ENCODE measurements at places on chromosomes 2 and 18.

GRCh38 chr2:100274076-100274475, 48.2 kb downstream of the LONRF2 start:
- no peak for DNase-seq

- DNase-seq, result peak; percentile 45
Measured at GRCh38 chr2:62340994-62341484, 145.1 kb downstream of the B3GNT2 start.

DNA sequence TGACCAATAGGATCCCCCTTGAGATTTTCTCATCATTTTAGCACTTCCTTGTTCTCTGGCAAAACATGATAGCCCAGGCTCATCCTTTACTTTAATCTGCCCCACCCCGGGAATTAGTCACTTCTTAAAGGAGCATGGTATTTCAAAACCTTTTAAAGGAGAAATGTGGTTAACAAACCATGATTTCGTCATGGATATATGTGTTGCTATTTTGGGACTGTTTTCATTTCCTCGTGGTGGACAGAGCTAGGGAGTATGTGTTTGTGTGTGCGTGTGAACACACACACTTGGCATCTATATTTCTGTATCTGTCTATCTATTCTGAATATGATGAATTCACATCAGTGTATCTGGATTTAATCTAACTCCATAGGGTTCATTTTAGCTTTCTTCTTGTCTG, 128.1 kb downstream of the BIRC6 start:
- DNase-seq, result peak; percentile 98

- DNase-seq, result no peak
Measured at GRCh38 chr18:55268151-55268601, 308.9 kb upstream of the CCDC68 start.

GRCh38 chr2:7952046-7952745, 729.7 kb upstream of the ID2 start:
- DNase-seq, result no peak

DNA sequence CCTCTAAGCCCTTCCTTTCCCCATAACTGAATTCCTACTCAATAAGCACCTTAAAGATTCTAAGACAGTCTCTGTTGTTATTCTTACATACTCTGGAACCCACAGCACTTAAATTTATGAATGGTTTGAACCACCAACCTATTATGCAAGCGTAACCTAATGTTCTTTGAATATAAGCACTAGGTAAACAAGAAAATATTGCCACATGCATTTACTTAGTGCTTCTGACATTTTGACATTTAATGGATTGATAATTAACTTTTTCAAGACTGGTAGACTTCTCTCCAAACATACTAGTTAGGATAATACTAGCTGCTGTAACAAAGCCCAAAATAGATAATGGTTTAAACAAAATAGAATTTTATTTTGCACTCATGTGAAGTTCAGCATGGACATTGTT, 164.8 kb downstream of the ARHGAP15 start:
- DNase-seq, result no peak

DNA sequence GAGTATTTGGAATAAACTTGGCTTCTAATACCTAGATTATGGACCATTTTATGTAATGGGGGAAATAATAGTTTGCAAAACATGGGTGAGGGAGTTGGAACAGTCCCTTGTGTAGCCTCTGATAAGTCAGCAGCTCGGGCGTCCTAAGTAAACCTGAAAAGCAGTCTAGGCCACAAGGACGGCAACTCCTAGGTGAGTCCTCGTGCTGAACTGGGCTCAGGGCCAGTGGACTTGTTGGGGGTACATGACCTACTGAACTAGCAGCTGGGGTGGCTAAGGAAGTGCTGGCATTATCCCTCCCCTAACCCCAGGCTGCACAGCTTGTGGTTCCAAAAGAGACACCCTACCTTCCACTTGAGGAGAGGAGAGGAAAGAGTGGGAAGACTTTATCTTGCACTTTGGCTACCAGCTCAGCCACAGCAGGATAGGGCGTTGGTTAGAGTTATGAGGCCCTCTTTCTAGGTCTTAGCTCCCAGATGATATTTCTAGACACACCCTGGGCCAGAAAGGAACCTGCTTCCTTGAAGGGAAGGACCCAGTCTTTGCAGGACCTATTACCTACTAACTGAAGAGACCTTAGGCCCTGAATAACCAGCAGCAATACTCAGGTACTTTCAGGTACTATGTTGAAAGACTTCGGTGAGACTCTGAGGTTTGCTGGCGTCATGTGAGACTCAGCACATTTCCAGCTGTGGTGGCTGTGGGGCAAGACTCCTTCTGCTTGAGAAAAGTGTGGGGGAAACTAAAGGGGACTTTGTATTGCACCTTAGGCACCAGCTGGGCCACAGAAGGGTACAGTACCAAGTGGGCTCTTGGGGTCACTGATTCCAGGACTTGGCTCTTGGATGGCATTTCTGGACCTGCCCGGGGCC, 71.0 kb downstream of the AQP4 start:
- no peak for DNase-seq

DNA sequence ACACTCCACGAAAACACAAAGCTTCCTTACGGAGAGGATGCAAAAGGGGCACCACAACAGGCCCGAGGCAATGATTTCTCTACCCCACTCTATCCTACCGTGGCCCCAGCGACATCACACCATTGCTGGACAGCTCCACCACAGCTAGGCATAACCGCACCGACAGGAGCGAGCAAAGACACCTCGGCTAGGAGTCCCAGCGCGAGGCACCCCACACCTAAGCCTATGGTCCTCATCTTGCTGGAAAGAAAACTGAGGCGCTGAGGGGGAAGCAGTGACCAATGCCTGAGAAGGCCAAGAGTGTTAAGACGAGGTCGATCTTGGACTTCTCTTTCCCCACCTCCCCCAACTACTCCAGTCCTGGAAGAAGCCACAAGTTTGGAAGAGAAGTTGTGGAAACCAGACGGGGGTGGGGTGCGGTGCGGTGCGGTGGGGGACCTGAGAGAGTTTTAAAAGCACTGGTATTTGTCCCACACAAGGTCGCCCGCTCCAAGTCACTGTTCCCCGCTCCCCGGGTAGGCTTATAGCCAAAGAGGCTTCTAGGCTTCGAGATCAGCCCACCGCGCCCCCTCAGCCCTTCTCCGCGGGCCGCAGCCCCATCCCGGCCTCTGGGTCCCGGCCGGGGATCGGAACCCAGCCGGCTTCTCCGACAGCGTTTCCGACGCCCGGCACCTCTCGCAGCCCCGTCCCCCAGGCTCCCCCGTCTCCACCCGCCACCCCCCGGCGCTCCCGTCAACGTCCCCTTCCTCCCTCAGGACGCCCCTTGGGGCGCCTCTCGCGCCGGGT, 766 bp downstream of the PDE6D start:
- no peak for DNase-seq

DNA sequence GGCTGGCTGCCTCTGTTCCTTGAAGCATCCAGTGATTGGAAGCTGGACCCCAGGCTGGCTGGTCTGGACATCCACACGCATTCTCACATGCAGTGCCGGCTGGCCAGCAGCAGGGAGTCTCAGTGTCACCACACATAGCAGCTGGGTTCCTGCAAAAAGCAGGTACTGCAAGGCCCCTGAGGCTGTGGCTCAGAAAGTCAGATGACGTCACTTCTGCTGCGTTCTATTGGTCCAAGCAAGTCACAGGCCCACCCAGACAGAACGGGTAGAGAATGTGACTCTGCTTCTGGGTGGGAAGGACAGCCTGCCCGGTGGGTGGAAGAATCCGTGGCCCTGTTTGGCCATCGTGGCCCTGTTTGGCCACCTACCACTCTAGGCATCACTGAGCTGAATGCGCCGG, 51.3 kb upstream of the SPP2 start:
- no peak for DNase-seq

GRCh38 chr2:184875911-184876310, 277.6 kb downstream of the ZNF804A start:
- no peak for DNase-seq

- DNase-seq, result no peak
Measured at GRCh38 chr2:86673986-86674670, 46.0 kb upstream of the RMND5A start.

DNA sequence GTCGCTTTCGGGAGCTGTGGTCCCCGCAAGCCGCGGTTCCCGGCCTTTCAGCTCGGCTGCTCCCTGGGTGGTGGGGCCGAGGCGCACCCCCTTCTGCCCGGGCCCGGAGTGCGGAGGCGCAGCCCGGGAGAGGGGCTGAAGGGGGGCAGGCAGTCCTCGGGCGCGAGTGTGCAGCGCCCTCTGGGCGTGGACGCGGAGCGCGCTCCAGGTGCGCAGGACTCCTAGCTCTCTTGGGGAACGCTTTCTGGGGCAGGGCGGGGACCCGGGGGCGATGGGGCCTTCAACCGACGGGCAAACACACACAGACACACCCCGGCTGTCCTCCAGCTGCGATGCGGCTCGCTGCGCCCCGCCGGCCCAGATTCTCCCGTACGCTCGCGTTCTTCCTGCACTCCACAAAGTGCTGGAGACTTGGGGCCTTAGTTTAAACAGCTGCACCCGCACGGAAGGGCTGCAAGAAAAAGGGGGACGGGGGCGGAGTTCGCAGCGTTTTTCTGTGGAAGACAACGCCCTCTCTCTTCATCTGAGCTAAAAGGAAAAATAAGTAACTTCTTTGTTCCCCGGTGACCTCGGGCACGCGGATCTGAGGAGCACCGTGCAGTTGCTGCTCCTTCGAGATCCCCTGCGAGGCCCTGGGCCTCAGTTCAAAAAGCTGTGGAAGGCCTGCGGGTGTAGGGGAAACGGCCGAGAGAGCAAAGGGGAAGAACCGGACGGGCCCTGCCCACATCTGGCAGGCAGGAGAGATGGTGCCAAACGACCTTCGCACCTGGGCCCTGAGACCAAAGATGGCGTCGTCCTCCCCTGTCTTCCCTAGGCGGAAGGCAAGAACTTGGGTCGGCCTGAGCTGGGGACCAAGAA, 593 bp upstream of the SDC1 start:
- DNase-seq, result peak; percentile 48

- DNase-seq, result no peak
Measured at GRCh38 chr2:37779611-37780386, 108.4 kb upstream of the CDC42EP3 start.
